ENCODE measurements at places on chromosomes 7 and 10. TPM values are rescaled to one million over a fixed set of nuclear protein-coding genes. Genes with fewer than 3 reads are reported as not detected.

The TCF7L2 gene
- total RNA-seq, result 3.9 TPM

The SLC18A3 gene
- total RNA-seq, result not detected

The NUTM2A gene
- 0.67 TPM for total RNA-seq

The LRRC18 gene
- not detected for total RNA-seq

The SEC61G gene
- 399 TPM for total RNA-seq

The SLC29A4 gene
- 8.8 TPM for total RNA-seq

The KLLN gene
- 0.08 TPM for total RNA-seq

The ADRB1 gene
- total RNA-seq, result 3.3 TPM

The PPA1 gene
- total RNA-seq, result 157 TPM

The CCL26 gene
- not detected for total RNA-seq

The PNLIPRP1 gene
- total RNA-seq, result not detected

The PNLIP gene
- not detected for total RNA-seq

The PLXDC2 gene
- total RNA-seq, result not detected

- no peak for DNase-seq
Observed at GRCh38 chr10:110919349-110919931, at the start of gene SHOC2. SHOC2 (plus strand) TSS chr10:110919604; CDS start chr10:110964359, 44,755 bp downstream.

- DNase-seq, result no peak
Observed at GRCh38 chr7:39510864-39511354, 55.3 kb upstream of the YAE1 start.

DNA sequence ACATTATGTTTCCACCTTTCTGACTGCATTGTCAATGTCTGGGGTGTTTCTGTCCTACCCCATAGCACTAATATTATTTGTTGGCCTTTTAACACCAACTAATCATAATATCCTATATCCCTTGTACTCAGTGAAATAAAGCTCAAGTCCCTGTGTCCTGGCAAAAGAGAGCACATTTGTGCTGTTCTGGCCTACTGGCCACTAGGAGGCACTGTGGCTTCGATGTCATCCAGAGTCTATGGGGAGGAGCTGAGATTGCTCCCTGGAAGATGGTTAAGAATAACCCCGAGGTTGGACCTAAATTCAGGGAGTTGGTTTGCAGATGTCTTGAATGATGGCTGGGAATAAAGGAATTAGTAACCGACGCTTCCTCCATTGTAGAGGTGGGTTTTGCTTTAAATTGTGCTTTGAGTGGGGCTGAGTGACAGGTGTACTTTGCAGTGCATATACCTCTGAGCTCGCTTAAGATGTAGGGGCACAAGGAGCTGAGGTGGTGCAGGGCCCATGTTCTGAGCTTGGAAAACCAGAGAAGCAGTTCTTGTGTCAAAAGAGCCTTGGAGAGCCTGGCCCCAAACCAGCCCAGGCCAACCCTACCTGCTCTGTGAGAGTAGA lies 191.2 kb upstream of the PRSS1 start:
- peak; percentile 90 for DNase-seq

- no peak for DNase-seq
Observed at GRCh38 chr10:19944911-19945663, 128.9 kb downstream of the PLXDC2 start.

DNA sequence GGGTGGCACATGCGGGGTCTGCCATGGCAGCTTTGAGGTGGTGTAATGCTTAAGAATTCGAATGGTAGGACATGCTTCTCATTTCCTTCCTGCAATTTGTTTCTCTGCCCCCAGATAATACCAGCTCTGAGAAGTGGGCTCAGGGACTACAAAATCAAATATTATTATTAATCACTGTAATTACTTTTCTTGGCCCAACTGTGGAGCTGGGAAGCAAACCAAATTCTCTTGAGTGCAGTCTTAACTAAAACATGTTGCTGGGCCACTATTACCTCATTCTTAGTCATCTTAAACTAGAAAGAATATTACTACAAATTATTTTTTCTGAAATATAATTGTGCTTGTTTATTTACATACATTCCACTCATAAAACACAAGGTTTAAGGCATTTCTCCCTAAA lies 566.7 kb upstream of the NRP1 start:
- no peak for DNase-seq

DNA sequence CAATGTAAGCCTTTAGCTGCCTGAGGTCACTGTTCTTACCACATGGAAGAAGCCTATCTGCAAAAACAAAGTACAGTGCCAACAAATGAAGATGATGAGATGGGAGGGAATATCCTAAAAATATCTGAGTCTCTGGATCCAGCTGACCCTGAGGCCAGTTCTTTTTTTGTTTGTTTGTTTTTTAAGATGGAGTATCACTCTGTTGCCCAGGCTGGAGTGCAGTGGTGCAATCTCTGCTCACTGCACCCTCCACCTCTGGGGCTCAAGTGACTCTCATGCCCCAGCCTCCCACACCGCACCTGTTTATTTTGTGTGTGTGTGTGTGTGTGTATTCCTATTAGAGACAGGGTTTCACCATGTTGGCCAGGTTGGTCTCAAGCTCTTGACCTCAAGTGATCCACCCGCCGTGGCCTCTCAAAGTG lies 44.9 kb downstream of the HYCC1 start:
- no peak for DNase-seq

DNA sequence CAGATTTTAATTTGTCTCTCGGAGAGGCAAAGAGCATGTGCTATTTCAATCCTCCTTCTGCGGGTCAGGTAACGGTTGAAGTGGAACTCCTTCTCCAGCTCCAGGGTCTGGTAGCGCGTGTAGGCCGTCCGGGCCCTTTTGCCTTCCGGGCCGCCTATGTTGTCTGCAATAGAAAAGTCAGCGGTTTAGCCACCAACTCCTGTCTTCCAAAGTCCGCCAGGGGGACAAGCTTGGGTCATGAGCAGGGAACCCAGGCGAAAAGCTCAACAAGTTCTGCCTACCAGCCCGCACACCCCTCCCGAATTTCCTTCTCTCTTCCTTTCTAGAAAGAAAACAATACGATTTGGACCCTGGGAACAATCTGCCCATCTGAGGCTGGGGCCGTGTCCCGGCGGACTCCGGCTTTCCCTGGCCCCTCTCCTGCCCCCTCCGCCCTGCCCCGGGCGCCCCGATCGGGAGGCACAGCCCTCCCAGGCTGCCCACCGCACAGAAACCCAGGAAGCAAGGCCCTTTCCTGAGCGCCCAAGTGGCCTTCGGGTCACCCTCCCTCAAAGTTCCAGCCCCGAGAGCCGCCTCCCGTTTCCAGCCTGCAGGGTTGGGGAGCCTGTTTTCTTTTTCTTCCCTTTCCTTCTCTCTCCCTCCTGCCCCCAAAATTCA lies 1.4 kb downstream of the HOXA5 start:
- DNase-seq, result no peak

GRCh38 chr10:119651514-119652360 lies 557 bp downstream of the BAG3 start:
- DNase-seq, result no peak

GRCh38 chr7:135877805-135878204 lies 99.4 kb downstream of the MTPN start:
- DNase-seq, result no peak

GRCh38 chr10:91046869-91047268 lies 126.0 kb upstream of the ANKRD1 start:
- no peak for DNase-seq

DNA sequence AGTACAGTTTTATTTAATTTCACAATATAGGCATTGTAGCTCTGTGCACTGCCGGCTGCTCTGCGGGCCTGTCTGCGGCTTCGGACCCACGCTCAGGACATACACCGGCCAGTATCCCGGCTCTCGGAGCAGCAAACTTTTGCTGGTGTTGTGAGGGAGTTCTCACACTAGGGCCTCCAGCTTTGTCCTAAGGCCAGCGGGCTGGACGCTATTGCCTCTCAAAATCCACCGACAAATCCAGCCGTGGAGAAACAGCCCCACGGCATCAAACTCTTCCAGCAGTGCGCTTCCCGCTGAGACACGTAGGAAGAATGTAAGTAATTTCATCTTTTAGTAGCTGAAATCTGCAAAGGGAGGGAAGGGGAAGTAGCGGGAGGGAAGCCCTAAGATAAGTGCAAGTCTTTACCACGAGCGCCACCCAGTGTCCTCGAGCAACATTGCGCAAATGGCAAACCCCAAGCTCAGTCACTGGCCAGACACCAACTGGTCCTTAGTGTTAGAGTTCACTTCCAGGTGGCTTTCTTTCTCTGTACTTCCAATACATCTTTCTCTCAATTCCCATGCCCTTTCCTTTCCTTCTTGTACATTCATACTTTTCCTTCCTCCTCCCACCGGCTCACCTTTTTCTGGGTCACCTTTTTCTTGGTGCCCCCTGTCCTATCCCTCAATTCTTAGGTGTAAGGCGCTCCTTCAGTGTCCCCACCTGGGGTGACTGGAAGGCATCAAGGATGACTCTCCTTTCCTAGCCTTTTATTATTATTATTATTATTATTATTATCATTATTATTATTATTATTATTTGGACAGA lies 3.0 kb upstream of the DLX5 start:
- DNase-seq, result peak; percentile 90

DNA sequence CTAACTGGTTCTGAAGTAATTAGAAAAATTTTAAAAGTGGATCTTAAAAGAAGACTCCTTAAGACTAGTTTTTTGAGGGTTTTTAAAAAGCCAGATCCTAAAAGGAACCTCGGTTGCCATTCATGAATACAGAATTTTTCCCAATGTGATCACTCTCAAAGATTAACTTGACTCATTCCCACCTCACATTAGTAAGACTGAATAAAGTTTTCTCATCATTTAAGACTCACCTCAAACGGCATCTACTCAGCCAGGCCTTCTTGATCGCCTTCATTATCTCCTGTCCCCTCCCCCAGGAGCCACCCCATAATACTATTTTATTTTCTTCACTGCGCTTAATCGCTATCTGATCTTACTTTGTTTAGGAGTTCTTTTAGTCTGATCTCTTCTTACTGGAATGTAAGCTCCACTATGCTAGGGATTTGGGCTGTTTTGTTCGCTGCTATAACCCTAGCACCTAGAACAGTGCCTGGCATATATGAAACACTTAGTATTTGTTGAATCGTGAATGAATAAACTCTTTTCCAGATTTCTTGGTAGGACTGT lies 55.9 kb upstream of the PCGF5 start:
- DNase-seq, result no peak

DNA sequence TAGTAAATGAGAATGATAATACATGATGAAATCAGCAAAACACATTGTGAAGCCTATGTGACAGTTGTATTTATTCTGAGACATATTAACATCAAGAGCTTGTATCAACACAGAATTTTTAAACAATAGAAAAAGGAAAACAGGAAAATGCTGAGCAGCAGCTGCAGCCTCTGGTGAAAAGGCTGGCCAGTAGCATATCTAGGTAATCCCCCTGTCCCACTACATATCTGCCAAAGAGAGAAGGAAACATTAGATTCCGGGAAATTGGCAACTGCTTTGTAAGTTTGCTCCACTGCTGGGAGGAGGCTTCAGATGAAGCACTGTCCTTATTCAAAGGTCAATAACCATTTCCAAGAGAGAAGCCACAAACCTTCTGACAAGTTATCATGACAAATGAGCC lies 89.4 kb downstream of the RALA start:
- no peak for DNase-seq

DNA sequence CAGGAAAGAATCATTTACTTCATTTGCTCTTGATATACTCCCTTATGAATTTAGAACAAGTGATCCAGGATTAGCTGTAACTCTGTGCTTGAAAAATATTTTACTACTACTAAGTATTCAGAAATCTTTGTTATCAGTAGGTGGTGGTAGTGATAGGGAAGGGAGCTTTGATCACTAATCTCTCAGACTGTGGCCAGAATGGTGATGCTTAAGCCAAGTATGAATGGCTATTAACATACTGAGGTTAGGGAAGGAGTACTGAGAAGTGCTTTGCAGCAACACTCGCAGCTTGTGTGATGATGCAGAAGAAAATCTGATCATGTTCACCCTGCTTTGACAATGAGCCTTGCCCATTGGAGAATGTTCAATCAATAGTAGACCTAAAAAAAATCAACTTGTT lies 29.3 kb downstream of the AP3M1 start:
- no peak for DNase-seq

GRCh38 chr7:55310287-55311025 lies 54.7 kb upstream of the LANCL2 start:
- DNase-seq, result no peak

DNA sequence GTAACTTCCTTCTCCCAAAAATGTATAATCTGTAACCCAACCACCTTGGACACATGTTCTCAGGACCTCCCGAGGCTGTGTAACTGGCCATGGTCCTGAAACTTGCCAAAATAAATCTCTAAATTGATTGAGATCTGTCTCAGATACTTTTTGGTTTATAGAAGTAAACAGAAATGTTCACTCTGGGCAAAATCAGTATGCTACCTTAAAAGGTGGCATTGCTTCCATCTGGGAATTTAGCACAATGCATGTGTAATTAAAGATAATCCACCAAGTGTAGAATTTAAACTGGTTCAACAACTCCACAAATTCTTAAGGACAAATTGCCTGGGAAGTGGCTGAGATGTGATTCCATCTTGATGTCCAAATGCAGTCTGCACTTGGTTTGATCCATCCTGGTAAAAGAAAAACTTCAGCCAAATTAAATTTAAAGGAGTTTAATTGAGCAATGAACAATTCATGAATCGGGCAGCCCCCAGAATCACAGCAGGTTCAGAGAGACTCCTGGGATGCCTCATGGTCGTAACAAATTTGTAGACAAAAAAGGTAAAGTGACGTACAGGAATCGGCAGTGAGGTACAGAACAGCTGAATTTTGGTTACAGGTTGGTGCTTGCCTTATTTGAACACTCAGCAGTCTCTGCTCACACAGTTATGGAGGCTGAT lies 102.6 kb upstream of the PFKP start:
- DNase-seq, result no peak

DNA sequence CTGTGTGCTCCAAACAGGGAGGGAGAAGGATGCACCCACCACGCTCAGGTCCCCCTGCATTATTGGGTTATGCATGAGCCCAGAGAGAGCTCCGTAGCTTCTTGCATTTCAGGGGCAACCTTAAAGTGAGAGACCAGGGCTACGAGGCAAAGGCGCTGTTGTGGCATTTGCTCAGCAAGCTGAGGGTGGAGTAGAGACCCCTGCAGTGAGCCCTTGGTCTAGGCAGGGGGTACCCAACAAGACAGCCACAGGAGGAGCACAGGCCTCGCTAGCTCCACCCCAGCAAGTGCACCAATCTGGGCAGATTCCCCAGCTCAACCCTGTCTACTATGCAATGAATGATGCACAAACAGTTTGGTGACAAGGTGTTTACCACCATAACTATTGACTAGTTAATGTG lies 198.4 kb downstream of the CALN1 start:
- DNase-seq, result no peak
